ENCODE measurements at places on chromosomes 2 and 18.
A peak's percentile ranks its signal among the peaks of the same experiment; 100 is the strongest.

DNA sequence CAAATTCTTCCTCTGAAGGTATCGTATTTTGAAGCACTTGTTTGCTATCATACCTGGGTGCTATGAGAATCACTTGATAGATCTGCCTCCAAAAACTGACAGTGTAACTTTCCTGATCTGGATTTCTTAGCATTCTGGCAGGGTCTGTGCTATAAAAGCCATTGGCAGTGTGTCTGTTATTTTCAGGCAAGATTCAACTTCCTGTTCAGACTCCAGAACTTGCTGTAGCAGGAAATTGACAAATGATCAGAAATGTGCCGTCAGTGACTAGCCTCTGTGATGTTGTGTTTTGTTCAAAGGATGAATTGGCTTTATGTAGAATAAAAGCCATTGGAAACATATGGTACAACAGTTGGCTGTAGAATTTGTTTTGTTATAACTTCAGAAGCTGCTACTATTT lies 273.3 kb downstream of the PTPRM start:
- peak; percentile 16 for DNase-seq

DNA sequence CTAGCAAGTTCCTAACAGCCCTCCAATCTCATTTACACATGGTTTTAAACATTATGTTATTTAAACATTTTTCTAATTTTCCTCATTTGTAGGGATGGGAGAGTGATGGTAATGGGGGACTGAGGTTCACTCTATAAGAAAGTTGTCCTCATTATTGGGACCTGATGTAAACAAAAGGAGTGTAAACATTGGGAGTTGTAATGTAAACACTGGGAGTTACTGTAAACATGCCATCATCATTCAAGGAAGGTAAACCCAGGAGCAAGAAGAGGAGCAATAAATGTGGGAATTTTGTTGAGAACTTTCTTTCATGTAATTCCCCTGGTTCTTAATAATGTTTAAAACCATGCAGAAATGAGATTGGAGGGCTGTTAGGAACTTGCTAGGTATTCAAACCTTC lies 17.8 kb downstream of the RFTN2 start:
- no peak for DNase-seq

DNA sequence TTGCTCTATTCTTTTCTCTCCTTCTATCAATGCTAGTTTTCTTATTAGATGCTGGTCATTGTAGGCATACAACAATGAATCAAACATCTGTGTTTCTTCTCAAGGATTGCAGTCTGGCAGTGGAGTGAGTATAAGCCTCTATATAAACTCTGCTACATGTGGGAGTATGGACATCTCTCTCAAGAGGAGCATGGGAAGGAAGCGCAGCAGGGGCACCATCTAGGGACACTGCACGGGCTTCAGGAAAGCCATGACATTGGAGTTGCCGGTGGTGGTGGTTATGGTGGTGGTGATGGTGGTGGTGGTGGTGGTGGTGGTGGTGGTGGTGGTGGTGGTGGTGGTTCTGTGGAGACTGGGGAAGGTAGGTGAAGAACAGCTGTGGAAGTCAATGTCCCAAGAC lies 462.6 kb downstream of the RNF144A start:
- DNase-seq = no peak

- no peak for DNase-seq
Measured at GRCh38 chr2:8819194-8819593, 18.2 kb downstream of the KIDINS220 start.

GRCh38 chr2:121263996-121264715 lies 20.8 kb downstream of the TFCP2L1 start:
- no peak for DNase-seq
